COLO829 (cell line): ENCODE measurements at places on chromosomes 1 and 21.

- no peak for DNase-seq
These were observed 6.5 kb downstream of the CACNA1S start for GRCh38 chr1:201105688-201106087.

DNA sequence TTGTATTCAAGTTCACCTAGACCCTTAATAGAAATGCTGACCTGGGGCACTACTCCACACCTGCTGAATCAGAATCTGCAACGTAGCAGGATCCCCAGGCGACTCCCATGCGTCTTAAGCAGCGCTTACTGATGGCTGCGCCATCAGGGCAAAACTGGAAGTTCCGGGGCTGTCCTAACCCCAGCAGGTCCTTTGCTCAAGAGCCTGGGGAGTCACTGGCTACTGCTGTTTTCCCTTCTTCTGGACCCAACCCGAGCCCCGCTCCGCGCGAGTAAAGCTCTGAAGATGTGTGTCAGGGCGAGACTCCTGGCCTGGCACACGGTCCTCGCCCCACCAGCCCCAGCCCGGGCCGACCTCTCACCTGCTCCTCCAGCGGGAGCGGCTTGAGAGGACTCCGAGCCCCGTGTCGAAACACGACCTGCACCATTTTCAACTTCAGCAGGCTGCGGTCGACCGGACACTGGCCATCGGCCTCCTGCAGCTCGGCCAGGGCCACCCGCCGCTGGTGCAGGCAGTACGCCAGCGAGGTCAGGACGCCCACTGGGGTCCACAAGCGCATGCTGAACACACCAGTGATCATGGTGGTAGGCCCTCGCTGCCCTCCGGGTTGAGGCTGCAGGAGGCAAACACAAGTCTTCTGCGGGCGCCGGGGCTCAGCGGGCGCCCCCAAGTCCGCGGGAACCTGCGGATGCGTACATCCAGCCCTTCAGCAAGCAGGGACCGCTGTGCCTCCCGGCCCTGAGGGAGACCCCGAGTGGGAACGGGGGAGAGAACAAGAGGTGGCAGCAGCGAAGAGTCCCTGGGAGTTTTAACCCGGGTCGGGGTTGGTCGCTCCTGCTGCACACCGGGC lies 630 bp downstream of the ACP6 start:
- DNase-seq = peak; percentile 43

- no peak for DNase-seq
These were observed 141.6 kb downstream of the MIS18A start for GRCh38 chr21:32137266-32137665.

GRCh38 chr1:104593413-104594187 lies 843.9 kb downstream of the AMY1C start:
- no peak for DNase-seq

DNA sequence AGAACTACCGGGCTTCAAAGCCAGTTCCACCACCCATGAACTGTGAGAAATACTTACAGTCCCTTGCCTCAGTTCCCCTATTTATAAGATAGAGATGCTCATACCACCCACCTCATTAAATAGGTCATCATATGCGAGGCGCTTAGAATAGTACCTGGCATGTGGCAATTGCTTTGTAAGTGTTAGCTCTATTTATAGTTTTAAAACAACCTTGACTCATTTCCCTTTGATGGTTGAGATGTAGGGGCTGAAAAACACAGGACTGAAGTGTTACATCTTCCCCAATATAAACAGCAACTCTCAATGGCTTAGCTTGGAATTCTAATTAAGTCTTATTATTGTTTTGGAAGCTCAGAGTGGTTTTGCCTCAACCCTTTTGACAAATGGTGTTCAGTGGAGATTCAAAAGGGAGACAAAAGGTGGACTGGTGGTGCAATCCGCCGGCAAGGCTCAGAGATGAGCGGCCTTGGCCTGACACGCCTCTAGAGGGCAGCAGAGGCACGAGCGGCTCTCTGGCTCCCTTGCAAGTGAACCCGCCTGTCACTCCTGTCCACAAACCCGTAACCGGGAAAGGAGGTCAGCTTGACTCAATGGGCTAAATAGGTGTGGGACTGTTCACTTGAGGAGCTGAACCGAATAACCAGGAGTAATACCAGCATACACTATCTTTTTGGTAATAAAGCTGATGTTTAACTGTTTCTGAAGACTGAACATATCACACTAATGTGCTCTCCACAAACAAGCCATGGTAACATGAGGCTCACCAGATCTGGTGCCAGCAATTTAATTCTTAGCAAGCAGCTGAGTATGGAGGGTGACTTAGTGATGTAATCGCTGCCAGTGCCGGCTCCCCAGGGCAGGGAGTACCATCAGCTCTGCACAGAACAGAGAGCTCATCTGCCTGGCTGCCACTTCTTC lies 19.5 kb upstream of the SMYD2 start:
- DNase-seq = peak; percentile 63

- no peak for DNase-seq
These were observed 93.4 kb downstream of the ADARB1 start for GRCh38 chr21:45167796-45168222.

DNA sequence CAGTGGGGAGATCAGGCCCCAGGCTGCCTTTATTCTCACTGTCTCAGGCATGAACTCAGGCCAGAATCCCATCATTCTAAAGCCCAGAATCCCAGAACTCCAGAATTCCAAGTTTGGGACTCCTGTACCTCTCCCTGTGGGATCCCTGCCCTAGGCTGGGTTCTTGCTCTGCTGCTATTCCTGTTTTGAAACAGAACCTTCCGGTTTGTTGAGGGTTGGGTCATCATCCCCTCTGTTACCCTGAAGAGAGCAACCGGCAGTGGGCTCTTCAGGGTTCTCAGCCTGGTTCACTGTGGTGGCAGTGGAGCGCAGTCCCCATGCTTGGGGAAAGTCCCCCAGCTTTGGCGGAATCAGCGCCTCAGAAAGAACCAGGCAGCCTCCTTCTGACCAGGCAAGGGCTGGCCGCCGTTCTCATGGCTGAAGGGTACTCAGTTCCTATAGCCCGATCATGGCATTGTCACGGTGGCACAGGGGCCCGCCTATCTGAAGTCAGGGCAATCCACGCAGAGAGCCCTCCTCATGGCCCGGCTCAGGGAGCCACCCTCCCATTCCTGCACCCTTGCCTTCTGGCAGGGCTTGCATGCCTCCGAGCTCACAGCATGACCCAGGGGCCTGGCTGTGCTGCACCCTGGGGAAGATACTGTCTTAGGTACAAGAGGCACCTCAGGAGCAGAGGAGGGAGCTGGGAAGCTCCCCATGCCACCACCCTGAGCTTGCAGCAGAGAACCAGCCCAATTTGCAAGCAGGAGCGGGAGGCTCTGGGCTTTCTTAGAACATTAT lies 335.6 kb upstream of the VAMP3 start:
- DNase-seq = no peak

DNA sequence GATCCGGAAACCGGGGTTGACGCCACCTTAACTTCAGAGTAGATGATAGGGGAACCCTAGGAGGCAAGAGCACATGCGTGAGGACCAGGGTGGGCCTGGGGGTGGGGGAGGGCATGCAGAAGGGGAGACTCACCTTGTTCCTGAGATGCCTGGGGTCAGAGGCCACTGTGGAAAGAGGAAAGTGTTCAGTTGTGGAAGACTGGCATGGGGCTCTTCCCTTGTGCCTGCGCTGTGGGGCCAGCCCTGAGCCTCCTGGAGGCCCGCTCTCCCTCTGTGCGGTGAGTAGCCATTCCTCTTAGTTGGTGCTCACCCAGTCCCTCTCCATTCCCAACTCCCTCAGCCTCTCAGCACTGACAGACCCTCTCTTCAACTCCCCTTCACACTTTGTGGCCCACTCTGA lies 36.6 kb downstream of the FCRL5 start:
- no peak for DNase-seq

DNA sequence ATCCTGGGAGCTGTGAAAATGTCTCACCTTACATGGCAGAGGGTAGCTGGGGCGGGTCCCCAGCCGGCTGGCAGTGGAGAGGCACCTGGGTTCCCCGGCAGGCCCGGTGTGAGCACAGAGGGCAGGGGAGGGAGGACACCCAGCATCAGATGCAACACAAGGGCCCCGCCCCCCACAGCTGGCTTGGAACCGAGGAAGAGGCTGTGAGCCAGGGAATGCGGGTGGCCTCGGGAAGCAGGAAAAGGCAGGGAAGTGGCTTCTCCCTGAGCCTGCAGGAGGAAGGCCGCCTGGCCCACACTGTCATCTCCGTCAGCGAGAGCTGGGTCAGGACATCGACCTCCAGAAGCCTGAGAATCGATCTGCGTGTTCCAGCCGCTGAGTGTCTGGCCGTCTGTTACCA lies 87.3 kb downstream of the SIK1 start:
- DNase-seq = no peak

- DNase-seq = no peak
These were observed 208.5 kb downstream of the TTLL7 start for GRCh38 chr1:83790446-83790845.

GRCh38 chr1:108056436-108056990 lies 91.5 kb upstream of the VAV3 start:
- no peak for DNase-seq

DNA sequence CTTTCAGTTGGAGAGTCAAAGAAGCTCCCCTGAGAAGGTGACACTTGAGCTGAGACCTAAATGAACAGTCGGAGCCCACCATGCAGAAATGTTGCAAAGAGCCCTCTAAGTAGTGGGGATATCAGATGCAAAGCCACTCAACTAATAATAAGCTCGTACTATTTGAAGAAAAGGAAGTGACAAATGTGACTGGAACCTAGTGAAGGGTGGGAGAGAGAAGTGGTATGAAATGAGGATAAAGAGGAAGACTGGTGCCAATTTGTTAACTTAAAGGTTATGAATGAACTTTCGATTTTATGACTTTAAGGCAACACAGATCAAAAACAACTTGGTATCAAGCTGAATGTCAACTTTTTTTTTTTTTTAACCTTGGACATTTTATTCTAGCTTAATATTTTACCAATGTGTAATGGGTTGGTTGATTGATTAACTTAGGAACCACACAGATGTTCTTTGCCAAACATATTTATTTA lies 14.7 kb downstream of the LYPLAL1 start:
- DNase-seq = no peak

- no peak for DNase-seq
These were observed 10.9 kb upstream of the SH2D1B start for GRCh38 chr1:162422662-162423375.

DNA sequence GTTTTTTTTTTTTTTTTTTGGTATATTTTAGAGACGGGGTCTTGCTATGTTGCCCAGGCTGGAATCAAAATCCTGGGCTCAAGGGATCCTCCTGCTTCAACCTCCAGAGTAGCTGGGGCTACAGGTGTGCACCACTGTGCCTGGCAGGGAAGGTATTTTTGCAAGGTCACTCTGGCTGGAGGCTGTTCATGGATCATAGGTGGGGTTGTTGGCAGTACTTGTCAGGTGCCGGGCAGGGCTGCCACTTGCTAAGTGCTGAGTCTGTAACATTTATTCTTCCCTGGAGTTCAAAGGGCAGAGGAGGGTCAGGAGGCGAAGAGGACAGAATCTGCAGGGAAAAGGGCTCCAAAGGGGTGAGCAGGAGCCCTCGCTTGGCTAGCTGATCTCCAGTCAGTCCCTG lies 24.1 kb downstream of the A3GALT2 start:
- no peak for DNase-seq

DNA sequence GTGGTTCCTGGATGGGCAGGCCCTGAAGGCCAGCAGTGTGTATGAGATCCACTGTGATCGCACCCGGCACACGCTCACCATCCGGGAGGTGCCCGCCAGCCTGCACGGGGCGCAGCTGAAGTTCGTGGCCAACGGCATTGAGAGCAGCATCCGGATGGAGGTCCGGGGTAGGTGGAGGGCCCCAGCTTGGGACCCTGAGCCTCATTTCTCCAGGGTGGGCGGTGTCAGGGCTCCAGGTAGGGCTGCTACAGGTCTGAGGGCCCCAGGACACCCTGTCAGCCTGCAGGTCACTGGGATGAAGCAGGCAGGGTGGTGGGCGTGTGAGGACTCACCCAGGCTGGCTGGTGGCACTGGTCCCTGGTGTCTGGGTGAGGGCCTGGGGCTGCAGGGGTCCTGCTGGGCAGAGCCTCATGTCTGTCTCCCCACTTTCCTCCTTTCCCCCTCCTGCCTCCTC lies 7.8 kb downstream of the OBSCN start:
- DNase-seq = no peak
